ENCODE measurements at places on chromosomes 3 and 15.
A peak's percentile ranks its signal among the peaks of the same experiment; 100 is the strongest.

DNA sequence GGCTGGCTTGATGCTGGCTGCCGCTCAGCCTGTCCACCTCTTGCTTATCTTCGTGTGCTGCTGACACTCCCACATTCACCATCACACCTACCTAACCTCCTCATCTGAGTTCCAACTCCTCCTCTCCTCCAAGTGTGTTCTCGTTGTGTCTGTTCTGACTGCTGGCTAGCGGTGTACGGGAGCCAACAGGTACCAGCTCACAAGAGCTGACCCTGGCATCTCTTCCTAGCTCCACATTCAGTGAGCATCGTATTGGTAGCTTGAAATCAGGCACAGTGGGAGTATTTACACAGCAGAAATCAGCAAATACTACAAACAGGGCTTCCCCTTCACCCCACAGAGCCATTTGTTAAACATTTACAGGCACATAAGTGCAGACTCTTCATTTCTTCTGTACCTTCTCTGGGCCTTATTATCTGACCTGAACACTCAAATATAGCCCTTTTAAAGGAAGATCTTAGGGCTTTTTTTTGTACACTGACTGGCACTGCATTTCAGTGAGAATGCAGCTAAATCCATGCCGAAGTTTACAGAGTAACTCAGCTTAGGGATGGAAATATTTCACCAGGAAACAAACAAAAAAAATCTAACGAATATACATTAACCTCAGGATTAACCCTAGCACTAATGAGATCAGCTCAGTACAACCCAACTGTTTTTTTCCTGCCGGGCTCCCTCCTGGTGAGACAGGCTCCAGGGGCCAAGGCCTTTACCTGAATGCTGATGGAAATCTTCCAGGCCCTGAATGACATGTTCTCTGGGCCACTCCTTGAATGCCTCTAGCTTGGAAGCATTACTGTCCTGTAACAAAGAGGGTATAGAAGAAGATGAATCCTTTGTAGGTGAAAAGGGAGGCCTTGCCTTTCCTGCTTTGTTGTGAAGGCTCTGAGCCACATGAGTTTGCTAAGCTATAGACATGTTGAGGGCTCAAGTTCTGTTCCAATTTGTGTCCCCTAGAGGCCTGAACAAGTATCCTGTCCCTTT, 150.5 kb upstream of the LPP start:
- DNase-seq, result no peak

GRCh38 chr3:105537371-105538080, 170.8 kb downstream of the ALCAM start:
- peak; percentile 50 for DNase-seq

DNA sequence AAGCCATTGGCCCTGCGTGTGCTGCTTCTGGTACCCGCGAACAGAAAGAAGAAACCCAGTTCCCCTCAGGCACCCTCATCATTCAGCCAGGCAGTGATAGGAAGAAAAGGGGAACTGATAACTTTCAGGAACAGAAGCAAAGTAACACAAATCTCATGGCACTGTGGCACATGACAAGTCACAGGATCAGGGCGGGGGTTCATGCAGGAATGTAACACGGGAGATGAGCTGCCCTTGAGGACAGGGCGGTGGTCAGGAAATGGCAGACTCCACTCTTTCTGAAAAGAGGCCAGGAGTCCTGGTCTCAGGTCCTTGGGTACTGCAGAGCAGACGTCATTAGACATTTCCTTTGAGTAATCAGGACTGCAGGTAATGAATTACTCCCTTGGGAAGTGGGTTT, 95.5 kb downstream of the CCNL1 start:
- no peak for DNase-seq

DNA sequence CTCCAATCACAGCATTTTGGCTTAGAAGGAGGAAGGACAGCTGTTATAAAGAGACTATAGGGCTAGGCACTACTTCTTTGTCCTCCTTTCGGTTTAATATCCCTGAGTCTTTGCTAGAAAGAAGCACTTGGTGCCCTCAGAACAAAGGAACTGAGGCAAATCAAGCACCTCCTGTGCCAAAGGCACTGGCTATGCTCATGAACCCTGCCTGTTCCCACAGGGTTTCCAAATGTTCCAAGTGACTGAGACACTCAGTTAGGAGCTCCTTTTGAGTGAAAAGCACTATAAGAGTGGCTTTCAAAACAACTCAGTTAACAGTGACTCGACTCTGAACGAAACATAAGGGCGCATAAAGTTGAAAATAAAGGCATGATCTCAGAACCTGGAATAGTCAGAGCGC, 25.0 kb downstream of the TBC1D2B start:
- DNase-seq, result no peak

GRCh38 chr3:134620476-134621115, 30.2 kb downstream of the KY start:
- no peak for DNase-seq

GRCh38 chr3:156702367-156702766, 28.0 kb downstream of the TIPARP start:
- no peak for DNase-seq

DNA sequence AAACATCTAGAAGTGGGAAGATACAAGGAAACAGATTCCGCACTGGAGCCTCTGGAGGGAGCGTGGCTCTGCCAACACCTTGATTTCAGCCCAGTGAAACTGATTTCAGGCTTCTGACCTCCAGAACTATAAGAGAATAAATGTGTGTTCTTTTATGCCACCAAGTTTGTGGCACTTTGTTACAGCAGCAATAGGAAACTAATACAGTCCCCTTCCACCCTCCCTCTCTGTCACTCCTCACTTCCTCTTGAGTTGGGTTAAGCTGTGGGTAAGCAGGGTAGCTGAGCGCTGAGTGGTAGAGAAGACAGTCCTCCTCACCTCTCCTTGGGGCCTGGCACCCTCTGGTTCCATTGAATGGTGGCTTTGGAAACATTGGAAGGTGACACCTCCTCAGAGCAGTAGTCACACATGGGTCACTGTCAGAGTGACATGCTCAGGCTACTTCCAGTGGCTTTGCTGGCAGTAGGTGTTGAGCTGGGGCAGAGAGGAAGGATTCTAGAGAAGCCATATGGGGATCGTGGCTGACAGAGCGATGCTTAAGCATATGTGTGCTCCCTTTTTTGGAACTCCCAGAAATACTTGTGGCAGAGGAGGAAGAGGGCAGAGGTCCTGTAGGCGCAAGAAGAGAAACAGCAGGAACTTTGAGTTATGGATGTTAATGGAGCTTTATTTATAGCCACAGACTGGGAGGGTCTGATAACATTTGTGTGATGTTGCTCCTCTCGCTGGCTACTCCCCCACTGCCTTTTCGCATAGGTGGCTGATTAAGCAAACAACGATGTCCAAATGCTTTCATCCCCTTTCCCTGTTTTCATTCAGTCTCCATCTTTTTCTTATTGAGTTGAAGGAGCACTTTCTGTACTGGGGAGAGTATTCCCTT, 14.8 kb upstream of the HCN4 start:
- DNase-seq, result no peak

- DNase-seq, result no peak
These were observed 47.8 kb downstream of the BSN start for GRCh38 chr3:49602049-49602554.

GRCh38 chr3:118504906-118505305, 529.7 kb downstream of the IGSF11 start:
- DNase-seq, result no peak

GRCh38 chr3:146701246-146701645, 96.1 kb upstream of the PLSCR5 start:
- no peak for DNase-seq

- DNase-seq, result no peak
These were observed 277.5 kb downstream of the PDCD6IP start for GRCh38 chr3:34075975-34076374.

DNA sequence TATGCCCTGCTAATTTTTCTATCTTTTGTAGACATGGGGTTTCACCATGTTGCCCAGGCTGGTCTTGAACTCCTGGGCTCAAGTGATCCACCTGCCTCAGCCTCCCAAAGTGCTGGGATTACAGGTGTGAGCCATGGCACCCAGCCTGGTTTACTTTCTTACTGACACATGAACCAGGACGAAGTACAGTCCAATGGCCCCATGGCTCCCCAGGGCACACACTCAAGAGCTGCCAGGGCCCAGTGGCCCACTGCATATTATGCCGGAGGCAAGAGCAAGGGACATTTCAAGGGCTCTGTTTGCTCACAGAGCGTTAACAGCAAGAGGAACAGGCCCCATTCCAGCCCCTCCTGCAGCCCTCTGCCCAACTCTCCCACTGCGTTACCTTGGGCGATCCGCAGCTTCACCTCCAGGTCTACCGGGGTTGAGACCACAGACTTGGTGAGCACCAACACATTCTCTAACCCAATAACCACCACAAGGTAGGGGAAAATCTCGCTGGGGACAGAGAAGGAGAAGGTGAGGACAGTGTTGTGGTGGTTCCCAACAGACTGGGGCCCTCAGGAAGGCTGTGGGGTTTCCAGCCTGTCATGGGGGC, 42.8 kb downstream of the PTPN23 start:
- DNase-seq, result no peak

DNA sequence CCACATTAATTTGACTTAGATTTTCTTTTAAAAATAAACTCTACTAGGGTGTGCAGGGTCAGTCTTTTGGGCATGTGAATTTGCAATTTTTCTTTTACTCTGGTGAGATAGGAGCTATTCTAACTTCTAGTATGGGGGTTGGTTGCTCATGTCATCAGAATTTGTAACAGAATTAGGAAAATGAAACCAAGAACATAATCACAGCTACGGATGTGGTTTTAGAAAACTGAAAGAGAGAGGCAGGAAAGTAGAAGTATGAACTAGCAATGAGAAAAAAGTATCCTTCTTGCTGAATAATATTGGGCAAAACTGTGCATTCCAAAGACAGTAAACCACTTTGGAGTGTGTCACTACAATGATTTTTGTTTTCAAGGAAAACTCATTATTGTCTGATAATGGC, 43.3 kb downstream of the ADPGK start:
- DNase-seq, result no peak

DNA sequence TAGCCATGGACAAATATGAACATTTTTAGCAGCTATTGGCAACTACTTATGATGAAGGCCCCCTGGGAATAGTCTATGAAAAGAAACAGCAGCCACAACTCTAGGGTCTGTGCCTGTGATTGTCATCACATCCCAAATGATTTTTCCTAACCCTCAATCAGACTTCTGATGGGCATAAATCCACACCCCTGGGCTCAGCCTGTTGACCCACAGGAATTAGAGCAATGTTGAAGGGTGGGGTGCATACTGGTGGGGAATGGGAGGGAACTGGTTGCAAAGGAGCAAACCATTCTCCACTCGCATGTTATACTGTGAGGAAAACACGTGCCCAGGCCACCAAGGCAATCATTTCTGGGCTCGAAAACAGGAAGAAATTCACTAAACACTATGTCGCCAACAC, 106.5 kb upstream of the CTNNB1 start:
- no peak for DNase-seq

- DNase-seq, result peak; percentile 38
These were observed 577 bp downstream of the ZNF148 start for GRCh38 chr3:125374501-125374995.

DNA sequence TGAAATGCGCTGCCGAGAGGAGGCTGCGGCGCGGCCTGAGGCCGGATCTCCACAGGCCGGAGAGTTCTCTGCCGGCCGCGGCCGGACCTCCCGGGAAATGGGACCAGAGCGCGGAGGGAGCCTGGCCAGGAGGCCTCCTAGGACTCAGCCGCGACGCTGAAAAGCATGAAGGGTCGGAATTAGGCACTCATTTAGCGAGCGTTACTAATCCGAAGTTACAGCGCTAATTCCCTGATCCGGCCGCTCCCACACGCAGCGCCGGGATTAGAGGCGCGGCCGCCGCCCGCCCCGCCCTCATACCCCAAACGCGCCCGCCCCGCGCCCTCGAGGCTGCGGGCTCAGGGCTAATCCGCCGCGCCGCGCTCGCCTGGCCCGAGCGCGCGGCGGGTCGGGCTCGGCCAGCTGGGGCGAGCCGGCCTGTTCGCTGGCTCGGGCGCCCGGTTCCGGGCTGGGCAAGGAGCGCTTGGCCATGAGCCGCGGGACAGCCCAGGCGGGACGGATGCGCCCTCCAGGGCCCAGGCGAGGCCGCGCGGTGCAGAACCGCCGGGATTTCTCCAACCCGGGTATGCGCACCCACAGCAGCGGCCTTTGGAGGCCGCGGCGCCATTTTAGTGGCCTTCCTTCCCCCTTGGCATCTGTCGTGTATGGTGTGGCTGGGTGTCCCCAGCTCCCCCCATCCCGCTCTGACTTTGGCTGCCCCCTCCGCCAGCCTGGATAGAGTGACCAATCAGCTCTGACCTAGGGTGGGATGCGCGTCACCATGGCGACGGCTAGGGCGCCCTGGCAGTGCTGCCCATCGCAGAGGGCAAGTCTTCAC, 36.8 kb upstream of the POLG start:
- DNase-seq, result no peak

DNA sequence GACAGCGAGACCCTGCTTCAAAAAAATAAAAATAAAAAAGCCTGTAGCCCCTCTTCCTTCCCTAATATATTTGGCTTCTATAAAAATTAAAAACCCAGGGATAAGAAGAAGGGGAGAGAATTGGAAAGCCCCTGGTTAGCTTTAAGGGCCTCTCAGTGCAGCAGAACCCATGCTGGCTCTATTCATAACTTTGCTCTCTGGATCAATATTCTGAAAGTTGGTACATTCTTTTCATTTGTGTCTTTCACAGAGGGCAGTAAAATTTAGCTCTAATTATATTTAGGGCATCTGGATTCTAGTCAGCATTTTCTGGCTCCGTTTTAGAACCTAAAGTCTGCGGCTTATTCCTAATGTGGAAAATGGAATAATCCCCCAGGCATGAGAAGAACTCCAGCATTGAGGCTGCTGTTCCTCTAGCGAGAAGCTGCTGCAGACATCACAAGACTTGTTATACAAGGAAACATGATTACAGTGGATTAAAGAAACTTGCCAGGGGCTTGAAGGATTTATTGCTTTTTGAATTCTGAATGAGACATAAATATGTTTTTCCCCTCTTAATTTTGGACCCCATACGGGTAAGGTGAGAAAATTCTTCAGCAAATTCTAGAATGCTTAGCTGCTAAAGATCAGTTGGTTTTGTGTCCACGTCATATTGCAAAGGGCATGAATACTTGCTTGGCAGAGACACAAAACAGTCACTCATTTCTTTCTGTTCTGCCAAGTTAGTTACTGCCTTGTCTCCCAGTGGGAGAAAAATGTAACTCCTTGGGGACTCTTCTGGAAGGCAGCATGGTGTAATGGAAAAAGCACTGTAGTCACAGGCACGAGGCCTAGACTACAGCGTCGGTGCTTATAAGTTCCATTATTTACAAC, 177.7 kb downstream of the VGLL4 start:
- DNase-seq, result peak; percentile 68

DNA sequence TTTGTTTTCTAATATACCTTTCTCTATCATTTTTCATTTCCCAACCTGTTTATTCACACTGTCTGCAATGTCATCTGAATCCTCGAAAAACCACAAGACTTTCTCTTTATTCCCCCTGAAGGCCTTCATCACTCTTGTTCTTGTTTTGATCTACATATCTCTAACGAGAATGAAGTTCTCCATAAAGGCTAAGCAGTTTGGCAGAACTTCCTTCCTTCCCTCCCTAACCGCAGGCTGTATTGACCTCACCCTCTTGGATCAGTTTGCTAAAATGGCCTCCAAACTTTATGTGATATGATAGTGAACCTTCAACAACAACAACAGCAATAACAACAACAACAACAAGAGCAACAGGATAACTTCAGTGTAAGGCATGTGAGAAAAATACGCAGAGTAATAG, 392.8 kb downstream of the TIGIT start:
- DNase-seq, result no peak

- no peak for DNase-seq
These were observed 51.1 kb downstream of the OSBPL10 start for GRCh38 chr3:31929826-31930502.
